Tongue (tissue), 3 donors: ENCODE measurements at places on chromosomes 5 and 9. TPM values are rescaled to one million over a fixed set of nuclear protein-coding genes. Genes with fewer than 3 reads are reported as not detected.
A peak's percentile ranks its signal among the peaks of the same experiment; 100 is the strongest.

DNA sequence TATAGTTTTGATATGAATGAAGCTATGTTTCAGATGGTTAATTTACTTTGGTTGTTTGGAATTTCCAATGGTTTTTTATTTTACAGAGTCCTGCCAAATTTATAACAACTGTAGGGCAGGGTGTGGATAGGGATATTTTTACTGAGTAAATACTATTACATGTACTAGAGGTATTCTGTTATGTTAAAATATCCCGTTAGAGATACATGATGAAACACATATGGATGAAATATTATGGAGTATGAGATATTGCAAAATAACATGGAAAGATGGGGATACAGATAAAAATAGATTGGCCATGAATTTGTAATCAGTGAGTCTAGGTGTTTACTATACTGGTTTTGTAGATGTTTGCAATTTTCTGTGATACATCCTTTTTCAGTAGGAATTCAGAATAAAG, 76.7 kb downstream of the RAB24 start:
- no peak for DNase-seq

- no peak for DNase-seq
Measured at GRCh38 chr9:93091056-93091452, 5.0 kb upstream of the CARD19 start.

DNA sequence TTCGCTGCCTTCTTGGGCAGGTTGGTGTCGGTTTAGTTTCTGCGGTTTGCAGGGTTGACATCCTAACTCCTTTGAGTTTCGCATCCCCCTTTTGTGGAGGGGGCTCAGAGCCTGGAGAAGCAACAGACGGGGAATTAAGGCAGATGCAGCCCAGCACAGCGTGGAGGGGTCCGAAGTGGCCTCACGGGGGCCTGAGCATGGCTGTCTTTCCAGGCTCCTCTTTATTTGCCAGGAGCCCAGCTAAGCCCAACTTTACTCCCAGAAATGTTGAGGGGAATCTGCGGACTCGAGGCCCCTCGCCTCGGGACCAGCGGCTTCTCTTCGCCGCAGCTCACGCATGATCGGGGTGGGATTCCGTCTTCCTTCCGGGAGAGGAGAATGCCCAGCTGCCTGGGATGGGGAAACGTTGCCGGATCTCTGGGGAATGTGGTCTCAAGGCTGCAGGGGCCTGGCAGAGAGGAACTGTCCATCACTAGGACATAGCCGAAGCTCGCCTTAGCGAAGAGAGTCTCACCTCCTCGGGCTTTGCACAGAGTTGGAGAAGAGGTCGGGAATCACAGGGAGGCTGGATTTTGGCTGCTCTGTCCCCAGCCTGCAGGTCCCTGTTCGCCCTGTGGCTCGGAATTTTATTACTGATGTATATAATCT, 1.3 kb downstream of the RAI14 start:
- peak; percentile 49 for DNase-seq

DNA sequence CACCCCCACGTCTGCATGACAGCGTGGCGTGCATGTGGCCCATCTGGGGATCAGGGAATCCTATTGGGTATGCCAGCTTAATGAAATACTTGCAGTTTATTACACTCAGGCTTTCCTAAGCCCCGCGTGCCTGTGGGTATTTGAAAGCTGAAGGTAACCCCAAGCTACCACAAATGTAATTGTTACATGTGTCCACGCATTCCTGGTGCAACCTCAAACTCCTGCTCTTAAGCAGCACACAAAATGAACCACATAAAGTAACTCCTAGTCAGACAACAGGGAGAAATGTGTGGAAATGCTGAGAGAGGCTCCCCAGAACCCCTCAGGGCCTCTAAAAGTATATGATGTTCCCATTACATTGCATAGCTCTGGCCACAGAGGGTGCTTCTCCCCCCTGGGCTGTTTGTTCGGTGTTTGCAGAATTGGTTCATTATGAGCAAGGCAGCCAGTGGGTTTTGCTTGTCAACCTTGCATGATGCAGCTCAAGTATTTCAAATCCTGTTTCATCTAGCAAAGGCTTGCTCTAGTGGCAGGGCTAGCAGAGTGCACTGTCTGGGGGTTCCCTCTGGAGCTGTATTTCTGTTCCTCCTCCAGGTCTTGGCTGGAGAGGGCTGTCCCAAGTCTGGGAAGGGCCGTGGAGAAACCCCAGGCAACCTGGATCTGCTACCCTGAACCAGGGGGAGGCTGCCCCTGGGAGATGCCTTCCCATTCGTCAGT, 1.8 kb upstream of the DCANP1 start:
- DNase-seq: no peak

The COL5A1 gene
- total RNA-seq: 435 TPM

DNA sequence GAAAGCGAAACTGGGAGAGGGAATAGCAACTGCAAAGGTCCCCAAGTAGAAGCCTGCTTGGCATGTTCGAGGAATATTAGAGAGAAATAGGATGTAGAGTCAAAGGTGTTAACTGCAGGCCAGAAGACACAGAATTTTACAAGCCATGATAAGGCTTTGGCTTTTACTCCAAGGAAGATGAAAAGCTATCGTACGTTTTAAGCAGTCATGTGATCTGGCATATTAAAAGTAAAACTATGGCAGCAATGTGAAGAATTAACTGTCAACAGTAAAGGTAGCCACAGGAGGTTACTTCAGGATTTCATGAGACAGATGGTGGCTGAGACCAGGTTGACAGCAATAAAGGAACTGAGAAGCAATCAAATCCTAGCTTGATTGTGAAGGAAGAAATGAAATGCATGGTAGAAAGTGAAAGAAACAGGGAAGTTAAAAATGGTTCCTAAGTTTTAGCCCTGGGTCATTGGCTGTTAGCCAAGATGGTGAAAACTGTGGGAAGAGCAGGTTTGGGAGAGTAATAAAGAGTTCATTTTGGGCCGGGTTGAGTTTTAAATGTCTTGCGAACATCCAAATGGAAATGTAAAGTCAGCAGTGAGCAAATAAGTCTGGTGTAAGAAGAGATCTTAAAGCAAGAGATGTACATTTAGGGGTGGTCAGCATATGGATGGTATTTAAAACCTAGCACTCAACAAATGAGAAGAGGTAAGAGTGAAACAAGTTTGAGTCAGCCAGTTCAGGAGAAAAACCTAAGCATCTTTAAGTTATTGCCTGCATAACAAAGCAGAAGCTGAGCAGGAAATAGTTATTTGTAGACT, 20.3 kb upstream of the TTC33 start:
- no peak for DNase-seq

GRCh38 chr5:16411741-16412455, 53.7 kb downstream of the ZNF622 start:
- DNase-seq: no peak

- DNase-seq: peak; percentile 43
Measured at GRCh38 chr5:109656829-109657228, 32.9 kb upstream of the MAN2A1 start.

DNA sequence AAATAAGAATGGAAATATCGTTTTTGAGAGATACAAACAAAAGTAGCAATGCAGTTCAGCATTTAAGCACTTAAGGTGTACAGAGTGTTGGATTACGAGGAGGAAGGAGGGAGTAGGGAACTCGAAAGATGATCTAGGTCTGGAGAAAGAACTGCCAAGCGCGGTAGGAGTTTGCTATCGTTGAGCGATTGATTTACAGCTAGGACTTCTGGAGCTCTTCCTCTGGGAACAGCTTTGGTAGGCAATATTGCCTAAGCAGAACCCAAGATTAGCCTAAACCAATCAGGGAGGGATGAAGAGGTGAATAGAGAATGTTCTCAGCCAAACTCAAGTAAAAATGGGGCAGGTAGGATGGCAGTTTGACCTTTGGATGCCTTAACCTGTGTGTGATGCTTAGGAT, 965 bp downstream of the CLTA start:
- no peak for DNase-seq

- DNase-seq: no peak
Measured at GRCh38 chr9:93422977-93423616, 28.4 kb upstream of the FAM120A start.

DNA sequence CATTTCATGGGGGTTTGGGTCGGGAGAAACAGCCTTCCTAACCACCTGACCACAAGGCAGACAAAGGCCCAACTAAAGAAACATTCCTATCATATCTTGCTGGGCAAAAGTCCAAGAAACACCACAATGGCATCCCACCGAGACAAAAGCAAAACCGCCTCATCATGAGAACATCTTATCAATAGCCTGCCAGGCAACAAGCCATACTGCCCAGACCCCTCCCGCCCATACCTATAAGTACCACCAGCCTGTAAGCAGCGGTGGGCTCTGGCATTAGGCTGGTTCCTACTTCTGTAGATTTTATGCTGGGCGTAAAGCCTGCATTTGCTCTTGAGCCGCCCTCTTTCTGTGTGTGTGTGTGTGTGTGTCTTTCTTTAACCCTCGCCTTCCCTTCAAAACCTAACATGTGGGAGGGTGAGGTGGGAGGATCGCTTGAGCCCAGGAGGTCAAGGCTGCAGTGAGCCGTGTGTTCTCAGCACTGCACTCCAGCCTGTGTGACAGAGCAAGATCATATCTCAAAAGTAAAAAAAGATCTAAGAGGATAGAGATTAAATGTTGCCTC, 56.9 kb downstream of the PDE6A start:
- DNase-seq: no peak

DNA sequence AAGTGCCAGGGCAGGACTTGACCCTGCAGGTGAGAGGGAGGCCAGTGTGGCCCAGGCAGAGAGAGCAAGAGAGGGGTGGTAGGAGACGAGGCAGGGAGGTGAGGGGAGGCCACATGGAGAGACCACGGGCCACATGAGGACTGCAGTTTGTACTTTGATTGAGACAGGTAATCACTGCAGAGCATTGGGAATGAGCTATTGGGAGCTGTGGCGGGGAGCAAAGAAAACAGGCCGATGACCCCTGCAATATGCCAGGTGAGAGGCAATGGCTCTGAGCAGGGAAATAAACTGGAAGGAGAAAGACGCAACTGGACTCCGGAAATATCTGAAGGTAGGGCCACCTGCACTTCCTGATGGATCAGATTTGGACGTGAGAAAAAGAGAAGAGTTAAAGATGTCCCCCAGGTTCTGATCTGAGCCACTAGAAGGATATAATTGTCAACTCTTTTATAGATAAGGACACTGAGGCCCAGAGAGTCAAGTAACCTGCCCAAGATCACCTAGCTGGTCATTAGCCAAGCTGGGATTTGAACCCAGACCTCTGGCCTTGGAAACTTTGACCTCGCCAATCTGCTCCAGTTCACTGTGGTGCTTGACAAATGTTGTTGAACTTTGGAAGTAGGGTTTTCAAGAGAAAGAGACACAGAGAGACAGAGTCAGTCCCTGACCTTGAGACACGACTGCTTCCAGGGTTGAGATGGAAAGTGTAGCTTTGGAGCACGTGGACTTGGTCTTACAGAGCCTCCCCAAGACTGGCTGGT, 42.3 kb downstream of the DUSP1 start:
- no peak for DNase-seq

The ANGPTL2 gene
- total RNA-seq: 78.1 TPM

GRCh38 chr5:1985781-1986180, 103.1 kb upstream of the IRX4 start:
- DNase-seq: no peak

DNA sequence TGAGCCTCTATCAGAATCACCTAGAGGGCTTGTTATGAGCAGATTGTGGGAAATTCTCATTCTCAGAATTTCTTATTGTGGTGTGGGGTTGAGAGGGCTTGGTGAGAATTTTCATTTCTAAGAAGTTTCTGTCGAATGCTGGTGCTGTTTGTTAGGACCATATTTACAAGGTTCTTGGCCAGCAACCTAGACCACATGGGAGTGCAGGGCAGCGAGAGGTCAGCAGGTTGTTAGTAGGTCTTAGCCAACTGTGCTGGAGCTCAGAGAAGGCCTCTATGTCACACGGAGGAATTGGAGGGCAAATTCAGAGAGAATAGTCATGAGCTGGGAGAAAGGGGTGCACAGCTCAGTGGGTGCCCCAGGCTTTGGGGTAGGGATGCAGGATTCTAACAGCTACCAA, 357.0 kb downstream of the LRRC70 start:
- DNase-seq: no peak

GRCh38 chr5:124303366-124303765, 443.1 kb downstream of the ZNF608 start:
- no peak for DNase-seq

The UTP15 gene
- total RNA-seq: 30.9 TPM
